ENCODE measurements at places on chromosomes 3 and 15.

- DNase-seq = no peak
Observed at GRCh38 chr3:153928851-153929250, 192.3 kb upstream of the ARHGEF26 start.

- DNase-seq = no peak
Observed at GRCh38 chr3:133827136-133827535, 21.5 kb downstream of the SRPRB start.

DNA sequence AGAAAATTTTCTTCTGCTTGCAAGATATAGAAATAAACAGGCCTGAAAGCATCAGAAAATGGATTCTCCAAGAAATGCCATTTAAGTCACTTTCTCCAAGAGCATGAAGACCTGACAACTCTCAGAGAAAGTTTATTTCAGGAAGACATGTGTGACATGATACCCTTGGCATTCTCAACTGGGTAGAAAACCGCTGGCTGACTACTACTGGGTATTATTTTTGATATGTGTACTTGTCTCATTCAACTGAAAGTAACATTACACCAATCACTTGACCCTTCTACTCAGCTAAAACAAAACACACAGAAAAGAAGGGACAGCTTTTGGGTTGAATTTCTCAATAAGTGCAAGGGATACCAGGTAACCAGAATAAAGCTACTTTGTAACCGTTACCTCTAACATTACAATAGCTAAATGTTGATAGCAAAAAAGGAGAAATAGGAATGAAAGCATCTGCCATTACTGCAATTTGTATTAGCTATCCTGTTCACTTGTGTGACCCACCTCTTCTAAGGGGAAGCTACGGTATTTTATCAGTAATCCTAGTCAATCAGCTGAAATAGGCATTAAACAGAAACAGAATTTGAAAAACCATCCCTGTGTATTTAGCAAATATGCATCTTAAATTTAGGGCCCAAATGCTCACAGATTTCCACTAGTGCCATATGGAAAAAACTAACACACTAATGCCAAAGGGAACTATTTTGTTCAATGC is 7.3 kb downstream of the TRA2B start:
- no peak for DNase-seq

DNA sequence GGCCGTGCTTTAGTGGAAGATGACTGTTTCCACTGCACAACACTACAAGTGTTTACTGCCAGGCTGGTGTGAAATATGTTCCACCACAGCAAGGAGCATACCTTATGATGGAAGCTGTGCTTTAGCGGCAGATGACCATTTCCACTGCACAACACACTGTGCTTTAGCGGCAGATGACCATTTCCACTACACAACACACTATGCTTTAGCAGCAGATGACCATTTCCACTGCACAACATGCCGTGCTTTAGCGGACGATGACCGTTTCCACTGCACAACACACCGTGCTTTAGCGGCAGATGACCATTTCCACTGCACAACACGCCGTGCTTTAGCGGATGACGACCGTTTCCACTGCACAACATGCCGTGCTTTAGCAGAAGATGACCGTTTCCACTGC is 2.8 kb downstream of the ZNF717 start:
- no peak for DNase-seq

DNA sequence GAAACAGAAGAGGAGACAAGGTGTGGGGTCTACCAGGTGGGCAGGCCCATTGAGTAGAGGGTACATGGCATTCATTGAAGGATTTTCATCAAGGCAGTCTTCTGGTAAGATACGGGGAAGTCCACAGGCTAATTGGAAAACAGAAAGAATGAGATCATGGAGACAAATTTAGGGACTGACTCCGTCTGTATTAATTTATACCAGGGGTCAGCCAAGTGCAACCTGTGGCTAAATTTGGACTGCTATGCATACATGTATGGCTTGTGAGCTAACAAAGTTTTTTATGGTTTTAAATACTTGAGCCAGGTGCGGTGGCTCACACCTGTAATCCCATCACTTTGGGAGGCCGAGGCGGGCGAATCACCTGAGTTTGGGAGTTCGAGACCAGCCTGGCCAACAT is 21.1 kb upstream of the SNRPN start:
- DNase-seq = no peak

GRCh38 chr3:129245141-129245540 is 4.3 kb upstream of the COPG1 start:
- DNase-seq = no peak

DNA sequence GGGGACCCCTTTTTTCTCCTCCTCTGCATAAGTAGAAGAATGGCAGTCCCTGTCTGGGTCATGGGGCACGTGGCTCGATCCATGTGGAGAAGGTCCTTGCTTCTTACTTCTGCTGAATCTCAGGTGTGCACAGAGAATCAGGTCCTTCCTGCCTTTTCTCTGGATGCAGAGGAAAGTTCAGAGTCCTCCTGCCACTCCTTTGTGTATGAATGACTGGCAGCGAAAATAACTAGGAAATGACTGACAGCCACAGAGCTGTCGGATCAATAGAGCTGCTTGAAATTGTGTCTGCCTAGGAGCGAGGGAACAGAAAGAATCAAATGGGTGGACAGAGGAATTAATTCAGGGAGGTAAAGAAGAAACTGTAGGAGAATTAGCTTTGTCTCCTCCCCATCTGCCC is 49.6 kb upstream of the ROPN1 start:
- DNase-seq = no peak

- DNase-seq = no peak
Observed at GRCh38 chr3:55017876-55018275, 90.0 kb upstream of the LRTM1 start.

DNA sequence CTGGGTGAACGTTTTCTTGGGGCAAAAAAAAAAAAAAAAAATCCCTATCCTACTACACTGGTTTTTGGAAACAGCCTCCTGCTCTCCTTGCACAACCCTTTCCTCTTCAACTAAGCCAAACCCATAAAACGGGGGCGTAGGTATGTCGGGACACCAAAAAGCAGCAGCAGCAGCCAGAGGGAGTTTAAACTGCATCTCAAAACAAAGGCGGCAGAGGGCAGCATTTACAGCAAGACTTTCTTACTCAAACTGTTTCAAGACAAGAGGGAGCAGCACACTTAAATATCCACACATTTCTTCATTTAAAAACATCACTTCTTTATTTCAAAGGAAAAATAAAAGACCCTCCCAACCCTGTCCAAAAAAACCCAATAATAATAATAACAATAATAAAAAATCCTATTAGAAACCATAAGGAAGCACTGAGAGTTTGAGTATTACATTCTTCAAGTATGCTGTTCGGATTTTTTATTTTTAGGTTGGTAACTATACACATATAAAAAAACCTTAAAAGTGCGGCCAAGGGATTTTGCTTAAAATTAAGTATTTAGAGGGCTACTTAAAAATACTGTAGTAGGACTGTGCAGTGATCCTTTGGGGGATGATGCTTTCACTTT is 43.9 kb upstream of the PLXND1 start:
- no peak for DNase-seq

DNA sequence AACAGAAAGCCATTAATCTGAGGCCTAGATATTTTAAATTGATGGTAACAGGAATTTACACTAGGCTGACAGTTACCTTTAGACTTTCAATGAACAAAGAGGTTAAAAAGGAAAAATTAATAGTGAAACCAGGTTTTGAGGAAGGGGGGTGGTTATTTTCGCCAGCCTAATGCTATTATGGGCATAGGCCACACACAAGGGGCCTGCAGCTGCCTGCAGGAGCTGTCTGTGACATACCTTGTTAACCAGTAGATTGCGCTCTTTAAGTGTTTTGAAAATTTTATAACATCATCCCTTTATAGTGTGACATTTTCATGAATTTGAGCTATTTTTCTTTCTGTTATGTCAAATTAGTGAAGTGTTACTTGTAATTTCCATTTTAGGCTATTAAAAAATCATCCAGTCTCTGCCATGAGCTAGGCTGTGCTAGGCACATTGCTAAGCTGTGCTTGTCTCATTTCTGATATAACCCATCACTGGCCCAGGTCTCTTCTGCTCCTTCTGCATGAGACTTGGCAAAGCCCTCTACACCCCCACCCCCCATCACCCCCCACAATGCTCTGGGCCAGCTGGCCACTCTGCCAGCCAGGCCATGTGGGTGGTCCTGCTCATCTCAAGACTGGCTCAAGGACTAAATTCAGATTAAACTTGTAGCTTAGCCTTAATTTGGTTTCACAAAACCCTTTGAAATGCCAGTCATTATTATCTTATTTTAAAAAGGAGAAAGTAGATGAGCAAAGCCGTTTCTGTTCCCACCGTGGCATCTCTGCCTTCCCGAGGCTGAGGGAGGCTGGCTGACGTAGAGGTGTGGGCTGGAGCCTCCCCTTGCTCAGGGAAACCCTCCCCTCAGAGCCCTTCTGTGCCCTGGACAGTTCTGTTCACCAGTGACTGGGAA is 48.4 kb upstream of the SEC22A start:
- DNase-seq = no peak

DNA sequence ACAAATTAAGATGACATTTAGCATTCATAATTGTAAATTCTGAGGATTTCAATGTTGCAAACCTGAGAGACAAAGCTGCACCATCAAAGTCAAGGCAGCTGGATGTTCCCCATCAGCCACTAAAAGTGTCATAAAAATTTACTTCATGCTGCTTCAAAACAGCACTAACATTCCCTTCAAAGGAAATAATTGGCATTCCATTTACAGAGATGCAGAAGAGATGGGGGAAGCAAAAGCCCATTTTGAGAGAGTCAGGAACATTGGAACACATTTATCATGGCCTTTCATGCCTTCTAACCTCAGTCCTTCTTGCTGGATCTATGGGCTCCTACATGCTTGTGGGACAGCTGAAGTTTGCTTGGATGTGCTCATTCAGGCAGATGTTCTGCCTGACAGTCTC is 6.4 kb upstream of the TMEM158 start:
- DNase-seq = no peak

GRCh38 chr3:45670436-45670835 is 18.8 kb upstream of the SACM1L start:
- no peak for DNase-seq

- DNase-seq = peak; percentile 25
Observed at GRCh38 chr3:185537369-185537970, 14.9 kb downstream of the LIPH start.

DNA sequence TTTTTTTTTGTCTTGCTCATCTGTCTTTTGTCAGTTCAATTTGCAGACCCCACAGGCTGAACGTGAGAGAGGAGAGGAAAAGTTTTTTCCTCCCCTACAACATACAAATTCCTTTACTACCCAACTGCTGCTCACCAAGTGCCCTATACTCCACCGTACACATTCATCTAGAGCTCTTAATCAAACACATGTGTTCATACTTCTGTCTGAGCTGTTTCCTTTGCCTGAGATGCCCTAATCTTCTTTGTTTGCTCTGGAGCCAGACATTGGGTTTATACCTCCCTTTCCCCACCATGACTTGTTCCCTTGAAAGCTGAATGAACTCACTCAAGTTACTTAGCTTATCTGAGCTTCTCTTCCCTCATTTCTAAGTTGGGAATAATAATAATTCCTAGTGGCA is 122.7 kb upstream of the RASGRP1 start:
- DNase-seq = no peak

- DNase-seq = no peak
Observed at GRCh38 chr3:143037867-143038266, 36.5 kb downstream of the U2SURP start.

- DNase-seq = no peak
Observed at GRCh38 chr3:130950641-130951040, 56.8 kb downstream of the ATP2C1 start.

GRCh38 chr15:101123222-101123910 is 128.5 kb downstream of the CHSY1 start:
- no peak for DNase-seq

- no peak for DNase-seq
Observed at GRCh38 chr15:83673385-83673784, 19.5 kb downstream of the ADAMTSL3 start.

GRCh38 chr3:122365073-122365472 is 18.0 kb downstream of the MIX23 start:
- no peak for DNase-seq

DNA sequence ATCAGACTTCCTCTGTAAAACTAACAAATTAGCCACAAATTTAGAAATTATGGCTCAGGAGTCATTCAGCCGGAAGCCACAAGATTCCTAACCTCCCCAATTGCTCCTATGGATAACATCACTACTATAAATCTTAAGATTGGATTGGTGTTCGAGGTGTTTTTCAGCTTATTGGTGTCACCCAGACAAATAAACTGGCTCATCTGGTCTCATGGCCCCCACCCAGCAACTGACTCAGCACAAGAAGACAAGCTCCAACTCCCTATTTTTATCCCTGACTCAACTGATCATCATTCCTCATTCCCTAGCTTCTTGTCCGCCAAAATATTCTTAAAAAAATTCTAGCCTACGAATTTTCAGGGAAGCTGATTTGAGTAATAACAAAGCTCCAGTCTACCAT is 135.1 kb upstream of the STRIT1 start:
- DNase-seq = no peak

- no peak for DNase-seq
Observed at GRCh38 chr3:110397115-110397514, 674.5 kb upstream of the NECTIN3 start.

GRCh38 chr3:170520996-170521395 is 64.9 kb downstream of the SLC7A14 start:
- DNase-seq = no peak

All from right kidney (tissue), 9 donors.